Stimulated activated naive CD8-positive, alpha-beta T cell treated with anti-CD3 and anti-CD28 coated beads, Interleukin-15, Interleukin-2, amounts not matched to agents 100 U/mL and 50 U/mL, for 24 hours (primary cell): ENCODE measurements at places on chromosomes 12 and 14.

- no peak for DNase-seq
Observed at GRCh38 chr12:49616533-49617219, 6.7 kb upstream of the PRPF40B start.

GRCh38 chr12:46263140-46264016, 5.5 kb downstream of the SLC38A1 start:
- DNase-seq = no peak

DNA sequence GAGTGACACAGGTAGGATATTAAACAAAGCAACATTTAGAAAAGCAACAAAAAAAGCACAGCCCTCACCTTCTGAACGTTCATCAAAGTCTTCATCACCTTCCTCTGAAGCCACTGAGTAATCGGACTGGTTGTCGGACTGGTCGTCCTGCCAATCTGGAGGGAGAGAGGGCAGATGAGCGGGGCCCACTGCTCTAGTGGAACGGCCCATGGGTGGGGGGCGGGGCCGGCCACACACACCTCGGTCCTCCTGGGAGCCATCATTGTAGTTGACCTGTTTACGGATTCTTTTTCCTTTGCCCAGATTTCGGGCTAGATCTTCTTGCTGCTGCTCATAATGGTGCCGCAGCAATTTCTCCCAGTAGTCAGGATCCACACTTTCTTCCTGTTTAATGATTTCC, 14.9 kb upstream of the NOP2 start:
- DNase-seq = no peak

GRCh38 chr12:75632442-75632841, 121.0 kb upstream of the KRR1 start:
- DNase-seq = no peak

GRCh38 chr12:70721216-70721615, 84.0 kb upstream of the PTPRB start:
- no peak for DNase-seq

GRCh38 chr12:81377771-81378170, 299.9 kb downstream of the ACSS3 start:
- DNase-seq = no peak

GRCh38 chr12:98456041-98456440, 59.3 kb upstream of the TMPO start:
- DNase-seq = no peak
